Activated CD4-positive, alpha-beta T cell treated with anti-CD3 and anti-CD28 coated beads, Interleukin-2, amount 50 U/mL, for 48 hours (primary cell): ENCODE measurements at places on chromosomes 13 and 19.

DNA sequence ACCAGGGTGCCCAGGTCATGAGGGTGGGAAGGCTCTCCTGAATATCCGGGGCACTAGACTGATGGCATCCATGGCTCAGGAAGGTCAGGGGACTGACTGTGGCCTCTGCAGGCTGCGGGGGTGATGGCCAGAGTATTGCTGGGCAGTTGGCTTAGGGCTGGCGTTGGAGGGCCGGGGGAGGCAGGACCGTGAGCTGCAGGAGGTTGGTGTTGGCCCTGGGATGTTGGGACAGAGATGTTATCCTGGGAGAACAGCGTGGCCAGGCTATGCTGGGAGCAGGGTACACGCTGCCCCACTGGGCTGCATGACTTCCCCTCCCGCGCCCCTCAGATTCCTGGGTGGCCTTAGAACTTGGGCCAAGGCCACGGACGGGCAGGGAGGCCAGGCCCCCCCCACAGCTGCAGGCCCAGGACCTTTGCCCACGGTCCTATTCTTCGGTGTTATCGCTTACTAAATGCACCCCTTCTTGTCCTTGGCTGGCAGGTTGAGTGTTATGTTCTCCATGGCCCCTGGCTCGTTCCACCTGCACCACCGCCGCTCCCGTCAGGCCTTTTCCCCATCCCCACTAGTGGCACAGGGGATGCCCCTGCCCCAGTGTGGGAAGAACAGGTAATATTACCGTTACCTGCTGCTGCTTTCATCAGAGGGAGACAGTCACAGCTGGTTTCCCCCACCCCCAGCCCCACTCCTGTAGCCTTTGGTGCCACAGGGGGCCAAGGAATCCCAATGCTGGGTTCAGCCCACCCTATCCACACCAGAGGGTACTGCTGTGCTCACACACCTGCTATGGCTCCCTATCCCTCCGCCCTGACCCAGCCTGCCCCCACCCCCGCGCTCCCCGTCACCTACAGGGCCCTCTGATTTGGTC, 3.2 kb upstream of the ISYNA1 start:
- no peak for DNase-seq

DNA sequence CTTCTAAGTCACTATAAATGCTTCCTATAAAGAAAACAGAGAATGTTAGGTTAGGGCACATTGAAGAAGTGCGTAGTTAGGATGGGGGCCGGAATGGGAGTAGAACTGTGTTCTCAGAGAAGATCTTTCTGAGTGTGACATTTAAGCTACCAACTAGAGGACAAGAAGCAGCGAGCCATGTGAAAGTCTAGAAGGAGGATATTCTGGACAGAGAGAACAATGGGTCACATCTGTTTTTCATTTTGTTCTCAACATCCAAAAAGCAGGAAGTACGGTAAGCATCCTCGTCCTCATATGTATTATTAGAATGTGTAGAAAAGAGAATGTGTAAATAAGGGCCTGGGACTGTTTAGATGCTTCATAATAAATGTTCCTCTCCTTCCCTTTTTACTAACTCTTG, 44.5 kb upstream of the PARP4 start:
- no peak for DNase-seq

- DNase-seq = no peak
Observed at GRCh38 chr13:103282571-103283450, 216.6 kb upstream of the SLC10A2 start.

DNA sequence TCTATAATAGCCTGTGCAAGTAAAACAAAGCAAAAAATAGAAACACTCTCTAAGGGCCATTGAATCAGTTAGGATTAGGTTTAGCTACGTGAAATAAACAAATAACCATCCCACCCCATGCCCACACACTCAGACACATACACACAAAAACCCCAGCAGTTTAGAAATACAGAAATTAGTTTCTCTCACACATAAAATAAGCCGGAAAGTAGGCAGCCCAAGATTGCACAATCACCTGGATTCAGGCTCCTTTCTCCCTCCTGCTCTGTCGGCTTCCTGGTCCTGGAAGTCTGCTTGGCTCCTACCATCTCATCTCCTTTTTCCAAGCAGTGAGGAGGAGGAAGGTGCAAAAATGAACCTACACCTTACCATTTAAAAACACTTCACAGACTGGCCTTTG, 22.6 kb upstream of the USP12 start:
- DNase-seq = no peak

GRCh38 chr13:114264886-114265611, 16.4 kb upstream of the UPF3A start:
- no peak for DNase-seq

- DNase-seq = no peak
Observed at GRCh38 chr13:56066321-56066720, 1074.4 kb upstream of the PRR20A start.

- no peak for DNase-seq
Observed at GRCh38 chr19:8115805-8116396, 33.5 kb downstream of the FBN3 start.

DNA sequence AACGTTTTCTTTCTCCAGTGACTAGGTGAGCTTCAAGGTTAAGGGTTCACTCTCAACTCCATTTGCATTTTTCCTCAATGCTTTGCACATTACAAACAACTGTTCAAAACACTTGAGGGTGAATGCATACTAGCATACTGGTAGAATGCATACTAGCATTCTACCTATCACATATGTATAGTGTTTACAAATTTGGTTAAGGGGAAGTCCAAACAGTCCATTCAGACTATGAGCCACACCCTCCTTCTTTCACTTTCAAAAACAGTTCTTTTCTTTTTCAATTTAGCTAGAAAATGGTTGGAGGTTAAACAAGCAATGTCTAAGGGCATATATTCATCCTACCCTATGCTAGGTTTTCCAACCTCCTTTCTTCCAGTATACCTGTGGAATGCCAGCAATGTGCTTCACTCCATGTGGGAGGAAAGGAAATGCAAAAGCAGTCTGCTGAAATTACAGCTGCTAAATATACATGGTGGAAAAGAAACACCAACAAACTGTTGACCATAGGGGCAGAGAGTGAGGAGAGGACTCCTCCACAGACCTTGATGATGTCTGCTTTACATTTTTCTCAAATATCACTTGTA, 102.6 kb downstream of the DOCK9 start:
- no peak for DNase-seq

GRCh38 chr13:23871616-23872220, 17.5 kb downstream of the MIPEP start:
- no peak for DNase-seq

GRCh38 chr13:33644581-33645543, 173.1 kb upstream of the RFC3 start:
- peak; percentile 20 for DNase-seq

DNA sequence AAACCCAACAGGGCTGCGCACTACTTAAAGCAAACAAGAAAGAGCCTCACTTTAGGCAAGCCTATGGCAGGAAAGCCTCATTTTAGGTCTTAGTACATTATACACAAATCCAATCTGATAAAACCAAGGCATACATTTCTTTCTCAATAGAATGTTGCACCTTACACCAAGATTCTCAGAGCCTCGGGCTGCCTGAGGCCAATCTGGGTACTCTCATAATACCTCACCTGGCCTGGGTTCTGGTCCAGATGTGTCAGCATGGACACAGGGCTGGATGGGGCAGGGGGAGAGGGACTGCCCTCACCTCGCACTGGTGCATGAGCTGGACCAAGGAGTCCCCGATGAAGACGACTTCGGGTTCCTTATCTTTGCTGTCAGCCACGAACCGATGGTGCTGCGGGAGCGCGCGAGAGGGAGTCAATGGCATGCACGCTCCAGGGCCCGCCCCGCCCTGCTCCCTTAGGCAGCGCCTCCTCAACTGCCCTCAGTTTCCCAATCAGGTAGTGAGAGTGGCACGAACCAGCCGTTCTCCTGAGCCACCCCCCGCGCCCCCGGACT, at the start of gene PRR19:
Gene PRR19, plus strand, starts transcription at position 487 of the 558 bp plus-strand sequence. CDS start 7,453 bp downstream, outside the sequence.
- DNase-seq = no peak

- DNase-seq = no peak
Observed at GRCh38 chr13:60453490-60453889, 56.5 kb downstream of the TDRD3 start.

DNA sequence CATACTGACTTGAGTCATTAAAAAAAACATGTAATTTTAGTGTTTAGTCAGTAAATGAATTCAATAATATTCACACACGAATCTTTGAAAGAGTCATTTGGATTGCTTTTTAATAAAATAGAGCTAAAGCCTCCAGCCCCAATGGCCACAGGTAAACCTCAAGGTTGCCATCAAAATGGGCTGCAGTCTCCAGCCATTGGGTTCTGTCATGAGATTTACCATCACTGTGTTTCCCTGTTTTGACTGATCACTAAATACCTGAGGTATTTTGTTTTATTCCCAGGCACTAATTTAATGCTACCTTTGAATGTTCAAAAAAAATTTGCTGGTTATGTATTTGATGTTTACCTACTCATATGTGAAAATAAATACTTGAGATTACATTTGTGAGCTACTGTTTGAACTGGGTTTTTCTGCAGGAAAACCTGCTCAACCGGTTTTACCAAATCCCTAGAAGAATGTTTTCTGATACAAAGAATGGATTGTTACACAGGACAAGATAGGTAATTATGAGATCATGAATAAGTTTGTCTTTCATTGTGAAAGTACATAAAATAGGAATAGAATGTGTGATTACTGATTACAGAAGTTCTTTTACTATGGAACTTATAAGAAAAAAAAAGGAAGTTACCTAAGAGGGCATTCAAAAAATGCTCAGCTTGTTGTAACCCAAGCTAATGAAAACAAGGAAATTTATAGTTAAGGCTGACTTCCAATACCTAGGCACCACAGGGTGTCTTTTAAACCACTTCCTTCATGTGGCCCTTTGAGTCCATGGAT, 391.3 kb downstream of the EFNB2 start:
- no peak for DNase-seq

DNA sequence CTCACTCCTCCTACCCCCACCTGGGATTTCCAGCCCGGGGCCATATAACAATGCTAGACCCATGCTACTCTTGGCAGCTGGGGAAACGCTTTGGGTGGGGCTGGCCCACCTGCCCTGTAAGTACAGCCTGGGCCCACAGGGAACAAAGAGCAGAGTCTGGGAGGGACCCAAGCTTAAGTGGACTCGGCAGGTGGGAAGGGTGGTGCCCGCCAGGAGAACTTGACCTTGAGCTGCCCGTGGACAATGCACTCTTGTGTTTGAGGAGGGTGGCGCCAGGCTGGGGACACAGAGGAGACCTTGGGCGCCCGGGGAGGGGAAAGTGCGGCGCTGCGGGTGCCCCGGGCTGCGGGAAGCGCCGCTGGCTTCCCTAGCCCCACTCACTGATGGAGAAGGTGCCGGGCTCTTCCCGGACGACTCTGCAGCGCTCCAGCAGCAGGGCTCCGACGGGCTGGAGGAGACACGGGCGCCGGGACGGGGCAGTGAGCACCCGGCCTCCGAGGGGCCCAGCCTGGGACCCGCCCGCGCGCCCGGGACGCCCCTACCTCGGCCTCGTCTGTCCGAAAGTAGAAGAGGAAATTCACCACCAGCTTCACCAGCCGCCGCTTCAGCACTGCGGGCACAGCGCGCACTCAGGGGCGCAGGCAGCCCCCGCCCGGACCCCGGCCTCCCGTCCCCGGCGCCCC, 607 bp downstream of the PLEKHJ1 start:
- DNase-seq = peak; percentile 19

DNA sequence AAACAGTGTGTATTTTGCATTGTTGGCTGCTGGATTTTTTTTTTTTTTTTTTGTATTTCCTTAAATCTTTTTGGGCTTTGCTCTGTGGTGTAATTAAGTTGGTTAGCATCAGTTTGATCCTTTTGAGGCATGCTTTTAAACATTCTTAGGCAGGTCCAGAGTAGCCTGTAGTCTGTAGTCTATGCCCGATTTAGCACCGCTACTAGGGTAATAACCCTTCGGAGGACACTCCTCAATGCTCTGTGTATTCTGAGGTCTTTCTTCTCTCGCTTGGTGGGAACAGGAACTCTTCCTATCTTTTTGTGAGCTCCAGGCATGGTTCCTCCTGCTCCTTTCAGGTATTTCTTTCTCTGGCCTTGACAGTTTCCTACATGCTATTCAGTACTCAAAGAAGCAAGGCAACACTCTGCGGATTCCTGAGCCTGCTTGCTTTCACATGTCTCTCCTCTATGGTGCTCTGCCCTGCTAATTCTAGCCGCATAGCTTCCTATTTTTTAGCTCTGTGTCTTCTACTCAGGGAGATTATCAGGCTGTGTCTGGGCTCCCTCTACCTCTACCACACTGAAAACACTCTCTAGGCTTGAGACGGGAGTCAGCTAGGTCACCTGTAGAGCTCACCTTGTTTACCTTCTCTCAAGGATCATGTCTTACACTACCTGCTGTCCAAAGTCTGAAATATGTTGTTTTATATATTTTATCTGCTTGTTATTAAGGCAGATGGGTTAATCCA, 195.1 kb downstream of the NDFIP2 start:
- DNase-seq = no peak

- no peak for DNase-seq
Observed at GRCh38 chr19:50300814-50301606, 28.2 kb downstream of the KCNC3 start.

DNA sequence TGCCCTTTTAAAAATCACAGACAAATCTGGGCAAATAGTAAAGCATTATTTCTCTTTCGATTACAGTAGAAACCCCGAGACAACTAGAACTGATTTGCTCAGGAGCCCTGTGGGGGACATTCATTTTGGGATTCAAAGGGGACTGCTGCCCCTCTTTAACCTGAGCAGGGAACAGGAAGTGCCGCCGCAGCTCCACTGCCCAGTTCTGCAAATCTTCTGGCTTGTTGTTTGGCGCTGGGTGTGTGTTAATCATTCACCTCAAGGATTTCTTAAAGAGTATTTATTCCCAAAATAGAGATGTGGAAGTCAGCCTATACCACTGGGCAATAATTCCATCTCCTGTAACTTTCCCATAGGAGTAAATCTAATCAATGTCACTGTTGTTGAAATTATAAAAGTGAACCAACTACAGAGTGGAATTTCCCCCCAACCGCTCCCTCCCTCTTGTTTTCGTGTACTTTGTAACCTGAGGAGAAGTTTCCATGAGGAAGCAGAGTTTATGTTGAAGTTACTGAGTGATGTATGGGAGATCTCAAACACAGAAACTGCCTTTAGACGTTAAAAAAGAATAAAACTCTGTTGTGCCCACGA, 515.8 kb downstream of the KLF12 start:
- DNase-seq = no peak

DNA sequence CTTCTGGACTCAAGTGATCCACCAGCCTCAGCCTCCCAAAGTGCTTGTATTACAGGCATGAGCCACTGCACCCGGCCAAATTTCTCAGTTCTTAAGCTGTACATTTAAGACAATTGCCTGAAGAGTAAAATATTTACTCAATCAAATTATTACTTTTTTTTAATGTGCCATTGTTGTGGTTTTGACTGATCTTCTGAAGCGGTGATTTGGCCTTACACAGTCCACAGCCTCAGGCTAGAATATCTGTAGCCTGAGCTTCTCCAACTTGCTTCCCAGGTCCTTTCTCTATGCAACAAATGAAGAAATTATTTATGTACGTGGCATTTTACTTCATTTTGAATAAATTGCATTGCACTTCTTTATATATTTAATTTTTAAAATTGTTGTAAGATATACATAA, 281.3 kb downstream of the KLF5 start:
- DNase-seq = no peak

DNA sequence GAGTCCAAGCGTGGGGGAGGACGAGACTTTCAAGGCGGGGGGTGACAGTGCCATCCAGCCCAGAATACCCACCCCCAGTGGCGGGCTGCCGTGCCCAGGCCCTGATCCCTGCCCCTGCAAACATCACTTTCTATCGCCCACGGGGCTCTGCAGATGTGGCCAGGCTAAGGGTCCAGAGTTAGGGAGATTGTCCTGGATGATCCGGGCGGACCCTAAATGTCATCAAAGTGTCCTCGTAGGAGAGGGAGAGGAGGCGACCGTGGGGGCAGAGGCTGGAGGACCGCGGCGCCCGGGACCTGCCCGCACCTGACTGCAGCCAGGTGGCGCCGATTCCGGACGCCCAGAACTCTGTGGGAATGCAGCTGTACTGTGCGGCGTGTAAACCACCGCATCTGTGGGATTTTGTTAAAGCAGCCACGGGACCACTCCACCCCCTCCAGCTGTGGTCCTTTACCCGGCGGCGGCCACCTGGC, 32.4 kb downstream of the GJA3 start:
- DNase-seq = no peak
